Right renal cortex interstitium (tissue), 3 donors: ENCODE measurements at places on chromosomes 4 and X. TPM values are rescaled to one million over a fixed set of nuclear protein-coding genes. Genes with fewer than 3 reads are reported as not detected.

Gene NHSL2
- polyA plus RNA-seq = 8.5 TPM

Gene ODAM
- polyA plus RNA-seq = 1.5 TPM

- DNase-seq = no peak
These were observed 141.2 kb upstream of the ZIC3 start for GRCh38 chrX:137424679-137425078.

DNA sequence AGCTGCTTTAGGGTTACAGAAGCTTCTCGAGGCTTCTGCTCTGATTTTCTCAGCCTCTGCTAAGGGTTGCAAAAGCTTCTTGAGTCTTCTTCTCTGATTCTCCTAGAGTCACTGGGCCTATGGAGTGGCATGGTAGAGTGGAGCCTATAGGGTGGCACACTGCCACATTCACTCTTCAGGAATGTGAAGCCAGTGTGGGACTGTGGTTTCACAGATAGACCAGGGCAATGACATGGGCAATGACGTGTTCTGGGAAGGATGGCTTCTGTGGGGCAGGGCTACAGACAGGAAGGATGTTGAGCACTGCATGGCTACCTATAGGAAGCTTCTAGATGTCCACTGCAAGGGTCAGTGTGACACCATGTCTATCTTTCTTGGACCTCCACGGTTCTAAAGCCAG, 11.0 kb upstream of the MAMLD1 start:
- no peak for DNase-seq

DNA sequence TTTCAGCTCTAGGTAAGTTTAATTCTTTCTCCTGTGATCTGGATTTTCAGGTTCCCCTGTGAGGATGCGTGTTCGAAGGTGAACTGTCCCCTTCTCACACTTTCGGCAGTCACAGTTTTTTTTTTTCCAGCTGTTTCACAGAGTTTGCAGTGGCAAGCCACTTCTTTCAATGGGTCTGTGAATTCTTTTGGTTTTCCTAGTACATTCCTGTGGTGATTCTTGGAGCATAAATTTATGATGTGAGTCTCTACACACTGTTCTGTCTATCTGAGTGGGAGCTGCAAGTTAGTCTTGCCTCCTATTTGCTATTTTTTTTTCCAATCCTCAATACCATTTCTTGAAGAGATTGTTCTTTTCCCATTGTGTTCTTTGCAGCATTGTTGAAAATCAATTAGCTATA, 595.5 kb downstream of the RAPGEF2 start:
- DNase-seq = no peak

DNA sequence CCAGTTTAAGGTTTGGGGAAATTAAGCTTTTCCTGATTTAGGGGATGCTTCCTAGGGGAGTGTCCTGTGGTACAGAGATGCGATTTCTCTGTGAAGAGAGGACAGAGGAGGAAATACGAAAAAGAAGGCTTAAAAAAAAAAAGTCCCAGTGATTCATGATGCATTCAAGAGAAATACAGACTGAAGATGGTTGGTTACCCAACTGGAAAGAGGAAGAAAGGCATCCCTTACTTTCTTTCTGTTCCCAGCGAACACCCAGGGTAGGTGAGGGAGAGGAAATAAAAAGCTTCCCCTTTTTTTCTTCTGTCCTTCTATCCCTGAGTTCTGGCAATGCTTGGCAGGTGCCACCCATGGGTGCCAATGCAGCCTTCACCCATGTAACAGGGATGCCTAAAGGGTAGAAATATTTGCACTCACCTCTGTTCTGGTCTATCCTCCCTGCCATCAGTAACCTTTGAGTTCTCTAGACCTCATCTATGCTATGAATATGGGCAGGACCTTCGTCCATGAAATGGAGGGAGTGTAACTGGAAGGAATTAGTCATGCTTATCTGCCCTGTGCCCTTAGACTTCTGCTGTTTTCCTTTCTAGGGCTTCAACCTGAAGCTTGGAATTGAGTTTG, 230.1 kb upstream of the GALNTL6 start:
- DNase-seq = no peak

Gene MAGEB10
- polyA plus RNA-seq = not detected

GRCh38 chr4:162274354-162274753, 110.6 kb upstream of the FSTL5 start:
- no peak for DNase-seq

DNA sequence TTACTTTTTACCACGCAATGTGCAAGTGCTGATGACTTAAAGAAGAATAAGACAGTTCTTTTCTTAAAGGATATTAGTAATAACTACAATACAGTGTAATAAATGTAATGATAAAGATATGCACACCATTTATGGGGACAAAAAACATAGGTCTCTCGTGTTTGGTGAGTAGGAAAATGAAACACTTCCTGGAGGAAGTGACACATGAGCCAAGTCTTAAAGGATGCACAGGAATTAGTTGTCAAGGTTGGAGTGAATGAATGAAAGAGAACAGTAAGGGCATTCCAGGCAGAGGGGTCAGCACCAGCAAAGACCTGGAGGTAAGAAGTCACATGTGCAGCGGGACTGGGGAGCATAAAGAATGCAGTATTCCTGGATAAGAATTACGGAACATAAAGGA, 112.7 kb downstream of the SH3RF1 start:
- no peak for DNase-seq

Gene CXCR3
- polyA plus RNA-seq = 0.17 TPM

GRCh38 chr4:24104158-24104565, 214.3 kb upstream of the PPARGC1A start:
- no peak for DNase-seq

DNA sequence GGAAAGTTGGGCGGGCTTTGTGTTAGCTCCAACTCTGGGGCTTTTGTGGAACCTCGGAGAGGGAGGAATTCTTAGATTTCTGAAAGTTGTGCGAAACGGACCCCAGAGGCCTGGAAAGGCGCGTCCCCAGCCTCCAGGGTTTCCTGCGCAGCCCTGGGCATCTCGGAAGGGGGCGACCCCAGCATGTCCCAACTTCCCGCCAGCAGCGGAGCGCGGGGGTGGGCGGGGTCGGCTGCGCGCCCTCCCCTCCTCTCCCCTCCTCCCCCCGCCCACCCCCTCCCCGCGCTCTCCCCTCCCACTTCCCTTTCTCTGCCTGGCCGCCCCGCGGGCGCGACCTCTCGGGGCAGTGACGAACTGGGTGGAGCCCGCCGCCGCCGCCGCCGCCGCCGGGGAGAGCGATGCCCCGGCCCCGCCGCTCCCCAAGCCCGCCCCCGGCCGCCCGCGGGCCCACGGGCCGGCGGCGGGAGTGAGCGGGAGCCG, 16.8 kb downstream of the PTTG2 start:
- no peak for DNase-seq

GRCh38 chrX:149982310-149982709, 44.0 kb upstream of the EOLA2 start:
- DNase-seq = no peak
